CD4-positive, alpha-beta T cell treated with Interleukin-17A for 1 hour (primary cell): ENCODE measurements at places on chromosomes 1 and 21.

GRCh38 chr1:55955016-55955621 is 624.2 kb downstream of the PLPP3 start:
- DNase-seq: no peak

DNA sequence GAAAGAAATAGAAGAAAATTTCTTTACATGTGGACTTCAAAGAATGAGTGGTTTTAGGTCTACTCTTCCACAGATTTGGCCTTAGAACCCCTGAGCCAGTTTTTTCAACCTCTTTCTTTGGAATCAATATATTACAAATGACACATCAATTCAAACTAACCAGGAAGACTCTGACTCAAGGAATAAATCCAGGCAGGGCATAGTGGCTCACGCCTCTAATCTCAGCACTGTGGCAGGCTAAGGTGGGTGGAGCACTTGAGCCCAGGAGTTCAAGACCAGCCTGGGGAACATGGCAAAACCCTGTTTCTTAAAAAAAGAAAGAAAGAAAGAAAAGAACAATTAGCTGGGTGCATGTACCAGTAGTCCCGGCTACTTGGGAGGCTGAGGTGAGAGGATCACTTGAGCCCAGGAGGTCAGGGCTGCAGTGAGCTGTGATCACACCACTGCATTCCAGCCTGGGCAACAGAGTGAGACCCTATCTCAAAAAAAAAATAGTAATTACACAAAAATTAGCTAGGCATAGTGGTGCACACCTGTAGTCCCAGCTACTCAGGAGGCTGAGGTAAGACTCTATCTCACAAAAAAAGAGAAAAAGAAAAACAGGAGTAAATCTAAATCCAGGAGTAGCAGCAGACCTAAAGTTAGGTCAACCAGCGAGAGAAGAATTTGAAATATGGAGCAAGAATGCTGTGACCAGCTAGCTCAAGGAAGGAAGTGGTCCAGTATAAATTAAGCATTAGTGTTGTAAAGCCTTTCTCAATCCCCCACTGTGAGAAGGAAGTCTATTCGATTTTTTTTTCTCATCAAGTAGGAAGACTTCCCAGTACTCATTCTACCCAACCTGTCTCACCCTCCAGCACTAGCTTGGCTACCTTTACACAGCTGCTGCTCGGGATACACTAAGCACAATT is 1.9 kb downstream of the SORT1 start:
- no peak for DNase-seq

GRCh38 chr21:41928621-41929220 is 25.1 kb downstream of the C2CD2 start:
- DNase-seq: peak; percentile 35

GRCh38 chr1:85307987-85308832 is 31.8 kb upstream of the BCL10 start:
- peak; percentile 53 for DNase-seq

DNA sequence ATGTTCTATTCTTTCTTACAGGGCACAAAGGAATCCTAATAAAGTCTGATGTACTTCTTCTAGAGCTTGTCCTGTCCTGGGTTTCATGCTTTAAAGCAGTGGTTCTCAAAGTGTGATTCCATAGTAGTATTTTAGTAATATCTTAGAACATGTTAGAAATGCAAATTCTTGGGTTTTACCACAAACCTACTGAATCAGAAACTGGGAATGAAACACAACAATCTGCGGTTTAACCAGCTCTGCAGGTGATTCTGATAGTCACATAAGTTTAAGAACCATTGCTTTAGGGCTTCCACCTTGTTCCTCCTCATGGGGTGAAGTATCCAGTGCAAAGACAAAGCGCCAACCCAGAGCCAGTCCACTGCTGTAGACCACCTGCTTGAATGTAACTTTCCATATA is 41.1 kb downstream of the NGF start:
- DNase-seq: no peak

DNA sequence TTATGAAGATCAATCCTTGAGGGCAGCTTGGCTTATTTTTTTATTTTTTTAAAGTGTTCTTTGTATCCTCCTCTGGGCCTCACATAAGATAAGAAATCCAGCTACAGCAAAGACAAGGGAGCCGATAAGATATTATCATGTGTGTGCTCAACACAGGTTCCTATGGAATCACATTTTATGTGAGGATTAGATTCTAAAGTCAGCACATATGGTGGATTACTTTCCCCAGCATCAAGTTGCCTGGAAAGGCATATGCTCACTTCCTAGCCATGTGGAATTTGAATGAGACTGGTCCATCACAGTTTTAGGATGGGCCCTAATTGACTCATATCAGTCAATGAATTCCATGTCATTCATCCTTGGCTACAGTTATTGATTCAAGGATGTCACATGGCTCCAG is 456.9 kb upstream of the LRRC7 start:
- no peak for DNase-seq

DNA sequence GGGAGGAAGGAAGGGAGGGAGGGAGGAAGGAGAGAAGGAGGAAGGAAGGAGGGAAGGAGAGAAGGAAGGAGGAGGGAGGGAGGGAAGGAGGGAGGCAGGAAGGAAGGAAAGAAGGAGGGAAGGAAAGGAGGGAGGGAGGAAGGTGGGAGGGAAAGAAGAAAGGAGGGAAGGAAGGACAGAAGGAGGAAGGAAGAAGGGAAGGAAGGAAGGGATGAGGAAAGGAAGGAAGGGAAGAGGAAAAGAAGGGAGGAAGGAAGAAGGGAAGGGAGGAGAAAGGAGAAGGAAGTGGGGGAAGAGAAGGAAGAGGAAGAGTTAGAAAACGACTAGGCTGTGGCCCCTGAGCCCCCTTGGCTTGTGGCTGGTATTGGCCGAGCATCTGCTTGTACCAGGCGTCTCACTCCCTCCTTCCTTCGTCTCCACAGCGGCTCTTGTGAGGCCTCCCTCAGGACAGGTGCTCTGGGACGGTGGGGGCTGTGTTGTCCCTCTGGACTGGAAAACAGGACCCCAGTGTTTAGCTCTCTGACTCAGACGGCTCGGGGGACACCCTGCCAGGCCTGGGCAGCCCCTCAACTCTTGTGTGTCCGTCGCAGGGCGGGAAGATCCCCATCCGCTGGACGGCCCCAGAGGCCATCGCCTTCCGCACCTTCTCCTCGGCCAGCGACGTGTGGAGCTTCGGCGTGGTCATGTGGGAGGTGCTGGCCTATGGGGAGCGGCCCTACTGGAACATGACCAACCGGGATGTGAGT is 36.2 kb upstream of the C1QA start:
- no peak for DNase-seq

GRCh38 chr1:28506907-28507246 is 1.0 kb downstream of the RCC1 start:
- no peak for DNase-seq

DNA sequence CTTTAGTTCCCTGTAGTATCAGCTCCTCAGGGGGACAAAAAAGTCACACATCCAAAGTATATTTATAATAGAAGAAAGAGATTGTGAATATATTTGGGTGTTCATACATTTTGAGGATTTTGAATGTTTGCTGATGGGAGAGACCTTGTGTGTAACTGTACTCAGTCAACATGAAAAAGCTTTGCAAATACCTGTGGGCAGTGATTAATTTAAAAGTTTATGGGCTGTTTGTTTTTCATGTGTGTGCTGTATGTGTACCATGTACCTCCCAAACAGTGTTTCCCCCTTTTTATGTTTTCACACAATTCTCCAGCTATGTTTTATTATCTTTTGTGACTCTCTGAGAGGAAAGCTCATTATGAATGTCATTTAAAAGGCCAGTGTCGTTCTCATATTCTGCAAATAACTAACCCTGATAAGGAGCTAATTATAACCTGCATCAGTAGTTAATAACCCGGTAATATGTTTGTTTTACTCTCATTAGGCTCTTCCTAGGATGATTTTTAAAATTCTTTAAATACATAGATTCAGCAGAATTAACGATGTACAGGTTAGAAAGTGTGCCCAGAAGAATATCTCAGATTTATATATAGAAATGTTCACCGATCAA is 271.5 kb downstream of the NFIA start:
- DNase-seq: no peak

DNA sequence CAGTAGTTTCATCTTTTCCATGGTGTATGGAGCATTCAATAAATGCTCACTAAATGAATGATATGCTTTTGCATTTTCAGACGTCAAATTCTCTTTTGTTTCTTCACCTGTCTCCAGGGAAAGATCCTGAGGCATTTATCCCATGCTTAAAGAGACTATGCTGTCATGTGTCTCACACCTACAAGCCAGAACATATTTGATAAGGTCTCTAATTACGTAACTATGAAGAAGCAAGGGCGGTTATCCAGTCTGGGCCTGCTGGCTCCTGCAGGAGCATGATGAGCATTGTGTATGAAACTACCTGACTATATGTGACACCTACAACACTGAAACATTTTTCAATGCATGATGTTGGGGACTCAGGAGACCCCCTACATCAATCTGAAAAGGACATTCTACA is 51.8 kb downstream of the FBXO42 start:
- no peak for DNase-seq

- DNase-seq: no peak
Measured at GRCh38 chr1:218813237-218813636, 360.4 kb upstream of the LYPLAL1 start.

DNA sequence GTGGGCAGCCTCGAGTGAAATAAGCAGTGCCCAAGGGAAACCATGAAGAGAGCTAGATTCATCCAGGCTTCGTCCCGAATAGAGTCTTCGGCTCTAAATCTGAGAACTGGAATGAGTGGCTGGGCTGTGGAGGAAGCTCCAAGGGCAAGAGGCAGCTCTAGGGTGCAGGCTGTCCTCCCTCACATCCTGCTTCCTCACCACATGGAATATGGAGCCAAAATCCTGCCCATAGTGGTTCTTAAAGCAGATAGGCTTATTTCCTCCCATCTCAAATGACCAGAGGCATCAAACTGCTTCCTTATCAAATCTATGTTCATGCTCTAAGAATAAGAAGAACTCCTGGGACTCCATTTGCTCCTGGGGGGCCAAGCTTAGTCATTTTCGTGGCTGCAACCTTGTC is 2.5 kb downstream of the IL24 start:
- no peak for DNase-seq

DNA sequence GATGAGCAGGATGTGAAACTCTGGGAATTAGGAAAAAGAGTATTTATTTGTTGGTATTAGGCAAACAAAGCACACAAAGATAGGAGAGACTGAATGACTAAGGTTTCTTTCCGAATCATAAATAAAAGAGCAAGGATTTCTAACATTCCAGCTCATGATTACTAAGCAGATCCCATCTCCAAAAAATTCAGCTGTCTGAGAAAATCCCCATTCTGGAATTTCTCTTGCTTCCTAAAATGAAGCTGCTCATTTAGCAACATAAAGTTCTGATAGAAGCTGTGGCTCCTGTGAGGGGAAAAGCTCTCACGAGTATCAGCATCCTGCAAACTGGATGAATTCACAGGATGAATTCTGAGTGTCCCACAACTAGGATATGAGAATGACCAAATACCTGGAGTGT is 6.7 kb upstream of the SH2D5 start:
- no peak for DNase-seq

GRCh38 chr1:45583666-45584350 is at the start of gene NASP:
Gene NASP, plus strand, starts transcription at chr1:45584041. Its CDS starts 106 bp downstream, at chr1:45584147.
- DNase-seq: peak; percentile 94

GRCh38 chr1:173410794-173411236 is 66.3 kb upstream of the PRDX6 start:
- DNase-seq: peak; percentile 14

DNA sequence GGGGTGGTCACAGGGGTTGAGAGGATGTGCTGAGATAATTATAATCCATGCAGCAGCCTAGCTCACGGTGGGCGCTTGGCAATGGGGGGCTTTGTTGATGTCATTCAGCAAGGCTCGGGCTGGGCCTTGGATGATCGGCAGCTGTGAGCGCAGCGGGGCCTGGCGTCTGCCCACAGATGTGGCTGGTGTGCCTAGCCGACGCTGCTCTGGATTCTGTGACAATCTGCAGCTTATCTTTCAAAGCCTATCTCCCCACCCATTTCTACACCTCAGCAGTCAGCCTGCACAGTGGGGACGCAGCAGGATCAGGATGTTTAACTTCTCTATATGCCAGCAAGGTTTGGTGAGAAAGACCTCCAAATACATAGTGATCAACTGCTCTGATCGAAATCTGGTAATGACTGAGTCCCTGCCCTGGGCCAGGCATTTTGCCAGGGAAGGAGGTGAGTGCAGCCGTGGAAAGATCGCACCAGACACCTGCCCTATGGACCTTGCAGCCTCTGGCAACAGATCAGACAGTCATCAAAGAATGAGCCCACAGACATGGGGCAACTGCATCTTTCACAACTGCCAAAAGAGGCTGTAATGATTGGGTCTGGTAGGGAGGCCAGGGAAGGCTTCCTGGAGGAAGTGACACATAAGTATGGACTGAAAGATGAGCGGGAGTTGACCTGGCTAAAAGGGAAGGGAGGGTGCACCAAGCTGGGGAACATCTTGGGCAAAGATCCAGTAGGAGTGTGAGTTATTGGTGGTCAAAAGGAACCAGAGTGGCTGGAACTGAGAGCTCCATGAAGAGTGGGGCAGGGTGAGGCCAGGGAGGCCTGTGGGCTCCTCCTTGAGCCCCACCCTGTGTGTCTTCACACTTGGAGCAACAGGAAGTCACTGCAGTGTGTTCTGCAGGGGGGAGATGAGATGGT is 35.3 kb downstream of the EPHB2 start:
- no peak for DNase-seq

DNA sequence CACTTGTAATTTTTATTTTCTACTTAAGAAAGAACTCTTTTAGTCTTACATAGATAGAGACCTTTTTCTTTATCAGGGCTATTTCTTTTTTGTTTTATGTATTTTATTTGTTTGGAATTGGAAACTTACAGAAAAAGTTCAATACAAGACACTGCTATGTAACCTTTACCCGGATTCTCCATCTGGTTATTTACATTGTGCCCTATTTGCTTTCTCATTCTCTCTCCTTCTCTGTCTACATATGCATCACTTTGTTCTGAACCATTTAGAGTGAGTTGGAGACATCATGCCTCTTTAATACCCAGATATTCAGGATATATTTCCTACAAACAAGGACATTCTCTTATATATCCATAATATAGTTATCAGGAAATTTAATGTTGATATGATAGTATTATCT is 18.3 kb downstream of the AXDND1 start:
- DNase-seq: no peak

- no peak for DNase-seq
Measured at GRCh38 chr1:4176841-4177240, 276.8 kb upstream of the C1orf174 start.

DNA sequence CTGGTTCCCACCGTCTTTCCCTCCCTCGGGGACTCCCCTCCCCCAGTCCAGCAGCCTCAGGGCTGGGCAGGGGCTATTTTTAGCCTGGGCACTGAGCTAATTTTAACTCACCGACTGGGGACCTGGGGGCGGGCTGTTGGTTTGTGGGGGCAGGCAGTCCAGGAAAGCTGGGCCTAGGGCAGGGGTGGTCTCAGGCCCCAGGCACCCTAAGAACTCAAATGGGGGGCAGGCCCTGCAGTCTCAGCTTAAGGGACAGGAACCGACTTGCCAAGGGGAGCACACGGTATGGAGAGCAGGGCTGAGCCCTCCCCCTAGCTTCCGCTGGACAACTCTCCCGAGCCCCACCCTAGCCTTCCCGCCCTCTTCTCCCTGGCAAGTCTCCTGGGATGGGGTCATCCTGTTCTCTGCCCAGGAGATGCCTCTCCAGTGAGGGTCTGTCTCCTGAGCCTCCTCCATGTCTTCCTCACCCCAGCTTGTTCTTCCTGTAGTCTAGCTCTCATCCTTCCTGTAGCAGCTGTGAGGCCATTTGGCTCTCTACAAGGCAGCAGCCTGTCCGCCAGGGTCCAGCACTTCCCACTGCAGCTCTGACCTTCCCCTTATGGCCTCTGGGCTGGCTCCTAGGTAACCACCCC is 10.1 kb downstream of the MEF2D start:
- DNase-seq: no peak

GRCh38 chr1:59856725-59857338 is 42.1 kb downstream of the HOOK1 start:
- DNase-seq: no peak

GRCh38 chr1:24199291-24199900 is 12.3 kb upstream of the IFNLR1 start:
- DNase-seq: peak; percentile 84
